ENCODE measurements at places on chromosomes 1 and 21.

- DNase-seq = no peak
Measured at GRCh38 chr1:196423612-196424011, 184.6 kb downstream of the KCNT2 start.

GRCh38 chr21:45123440-45123839 is 49.1 kb downstream of the ADARB1 start:
- DNase-seq = no peak

- no peak for DNase-seq
Measured at GRCh38 chr1:200929530-200930278, 35.0 kb downstream of the INAVA start.

DNA sequence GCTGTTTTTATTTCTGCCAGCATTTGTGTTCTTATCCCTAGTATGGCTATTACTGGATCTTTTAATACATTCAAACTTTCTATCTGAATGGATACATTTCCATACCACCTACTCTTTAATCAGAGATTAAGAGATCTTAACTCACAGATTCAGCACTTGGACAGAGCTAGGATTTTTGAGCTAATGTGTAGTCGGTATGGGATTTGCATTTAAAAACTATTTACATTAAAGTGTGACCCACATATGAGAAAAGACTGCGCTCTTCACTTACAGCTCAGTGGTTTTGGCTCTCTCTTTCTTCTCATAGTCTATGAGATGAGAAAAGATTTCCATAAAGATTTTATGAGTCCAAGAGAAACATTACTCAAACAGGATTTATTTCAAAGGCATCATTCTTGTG is 16.4 kb downstream of the HMGB4 start:
- no peak for DNase-seq

GRCh38 chr1:207459008-207459407 is 4.9 kb downstream of the CR2 start:
- DNase-seq = no peak

DNA sequence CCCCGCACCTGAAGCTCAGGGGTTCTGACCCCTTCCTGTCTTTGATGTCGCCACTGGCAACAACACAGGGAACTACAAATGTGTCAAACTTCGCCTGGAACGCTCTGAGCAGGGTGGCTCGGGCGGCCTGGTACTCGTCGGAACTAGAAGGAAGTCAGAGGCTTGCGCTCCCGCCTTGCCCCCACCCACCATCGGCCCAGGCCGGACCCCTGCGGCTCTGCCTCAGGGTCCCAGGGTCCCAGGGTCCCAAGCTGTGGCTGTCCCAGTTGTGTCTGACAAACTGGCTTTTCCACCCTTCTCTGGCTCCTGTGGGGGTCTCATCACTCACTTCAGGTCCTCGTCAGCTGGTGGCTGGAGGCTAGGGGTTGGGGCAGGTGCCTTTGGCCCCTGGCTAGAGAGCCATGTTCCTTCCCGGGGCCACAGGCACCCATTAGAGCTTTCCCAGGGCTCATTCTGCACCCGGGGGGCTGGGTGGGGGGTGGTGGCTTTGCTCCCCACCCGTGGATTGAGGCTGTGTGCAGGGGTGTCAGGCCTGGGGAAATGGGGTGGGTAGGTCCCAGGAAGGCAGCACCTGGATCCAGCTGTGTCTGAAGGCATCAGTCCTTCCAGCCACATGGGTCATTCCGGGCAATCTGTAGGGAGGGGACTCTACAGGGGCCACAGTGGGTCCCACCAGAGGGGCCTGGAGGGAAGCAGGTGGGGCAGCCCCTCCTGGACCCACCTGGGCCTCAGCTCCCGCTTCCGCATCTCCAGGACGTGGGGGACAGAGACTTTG is 8.0 kb upstream of the TMEM52 start:
- DNase-seq = no peak

DNA sequence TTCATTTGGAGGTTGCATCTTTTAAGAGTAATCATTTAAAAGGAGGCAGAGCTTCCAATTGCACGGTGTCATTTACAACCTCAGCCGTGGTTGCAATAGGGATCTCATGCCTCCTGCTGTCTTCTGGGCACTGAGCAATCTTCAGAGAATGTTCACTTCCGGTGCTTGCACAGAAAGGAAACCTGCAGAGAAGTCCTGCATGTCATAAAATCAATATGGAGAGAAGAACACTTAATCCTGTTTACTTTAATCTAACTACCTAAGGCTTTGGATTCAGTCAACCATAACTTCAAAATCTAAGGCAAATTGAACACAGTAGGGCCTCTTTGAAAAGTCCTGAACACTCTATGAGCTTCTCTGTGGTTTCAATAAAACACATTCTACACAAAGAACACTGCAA is 11.3 kb upstream of the MAP10 start:
- DNase-seq = peak; percentile 69

DNA sequence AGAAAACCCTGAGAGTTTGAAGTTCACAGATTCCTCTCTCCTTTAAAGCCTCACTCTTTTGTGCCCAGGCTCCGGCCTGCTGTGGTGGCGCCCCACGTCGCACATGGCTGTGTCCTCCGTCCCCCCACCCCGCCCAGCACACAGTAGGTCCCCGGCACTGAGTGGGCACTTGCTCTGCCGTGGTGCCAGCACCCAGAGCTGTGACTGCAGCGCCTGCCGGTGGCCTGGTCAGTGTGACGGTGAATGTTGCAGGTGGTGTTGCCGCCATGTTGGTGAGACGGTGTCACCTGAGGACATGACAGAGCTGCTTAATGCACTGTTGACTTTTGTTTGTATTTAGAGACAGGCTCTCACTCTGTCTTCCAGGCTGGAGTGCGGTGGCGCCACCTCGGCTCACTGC is 3.4 kb downstream of the ATAD3C start:
- no peak for DNase-seq

DNA sequence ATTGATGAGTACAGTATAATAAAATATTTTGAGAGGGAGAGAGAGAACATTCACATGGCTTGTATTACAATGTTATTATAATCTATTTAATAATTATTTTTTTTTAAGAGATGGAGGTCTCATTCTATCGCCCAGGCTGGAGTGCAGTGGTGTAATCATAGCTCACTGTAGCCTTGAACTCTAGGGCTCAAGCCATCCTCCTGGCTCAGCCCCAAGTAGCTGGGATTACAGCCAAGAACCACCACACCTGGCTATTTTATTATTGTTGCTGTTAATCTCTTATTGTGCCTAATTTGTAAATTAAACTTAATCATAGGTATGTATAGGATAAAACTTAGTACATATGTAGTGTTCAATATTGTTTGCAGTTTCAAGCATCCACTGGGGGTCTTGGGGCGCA is 57.8 kb downstream of the HS2ST1 start:
- DNase-seq = peak; percentile 63

DNA sequence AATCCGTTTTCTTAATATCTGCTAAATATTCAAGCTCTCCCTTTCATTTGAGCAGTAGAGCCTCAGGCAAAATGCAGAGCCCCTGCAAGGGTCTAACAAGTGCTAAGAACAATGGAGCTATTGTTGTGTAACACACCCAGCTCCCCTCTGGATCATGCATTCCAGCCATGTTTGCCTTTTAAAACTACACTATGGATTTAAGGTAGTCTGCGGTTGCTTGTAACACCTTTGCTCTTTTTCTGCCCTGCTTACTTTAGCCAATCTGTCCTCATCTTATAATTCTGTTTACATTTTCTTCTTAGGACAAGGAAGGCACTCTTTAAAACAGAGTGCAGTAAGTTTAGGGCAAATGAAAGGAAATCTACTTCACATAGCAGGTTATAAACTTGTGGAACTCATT is 60.0 kb upstream of the C1orf105 start:
- DNase-seq = peak; percentile 33
